ENCODE measurements at places on chromosomes 4 and X.

DNA sequence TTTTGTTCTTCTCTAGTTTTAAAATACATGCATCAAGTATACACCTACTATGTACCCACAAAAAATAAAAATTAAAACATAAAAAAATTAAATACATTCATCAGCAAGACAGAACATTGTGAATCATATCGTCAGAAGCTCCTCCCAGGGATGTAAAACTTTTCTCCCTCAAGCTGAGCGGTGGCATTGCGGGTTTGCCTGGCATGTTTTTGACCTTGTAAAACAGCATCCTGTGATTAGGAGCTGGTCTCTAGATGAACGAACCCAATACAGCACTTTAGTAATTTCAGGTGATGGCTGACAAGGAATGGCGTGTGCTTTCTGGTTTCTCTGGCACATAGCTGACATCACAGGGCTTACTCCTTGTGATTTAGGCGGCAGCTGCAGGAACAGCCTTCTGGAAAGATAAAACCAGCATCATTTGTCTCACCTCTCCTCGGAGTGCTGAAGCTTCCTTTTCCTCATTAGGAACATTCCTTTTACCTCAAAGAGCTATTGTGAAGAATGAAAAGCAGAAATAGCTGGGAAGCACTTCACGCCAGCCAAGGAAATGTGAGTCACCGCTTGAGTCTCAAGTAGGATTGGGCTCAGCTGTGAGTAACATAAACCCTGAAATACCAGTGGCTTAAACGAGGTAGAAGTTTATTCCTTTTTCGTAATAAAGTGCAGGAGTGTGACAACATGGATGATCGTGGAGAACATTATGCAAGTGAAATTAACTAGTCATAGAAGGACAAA, 44.3 kb downstream of the NYX start:
- peak; percentile 87 for DNase-seq
- peak overlapping the region; percentile 70 for H3K4me3 ChIP-seq
- H3K36me3 ChIP-seq: no peaks in the 10 kb centered on the region
- peak overlapping the region; percentile 84 for H3K27ac ChIP-seq
- H3K27me3 ChIP-seq: peaks cover 2% of the 10 kb centered on the region
- H3K4me1 ChIP-seq: peaks cover 9% of the 10 kb centered on the region

GRCh38 chrX:65127842-65128241, 151.6 kb upstream of the ZC4H2 start:
- H3K4me3 ChIP-seq: no peak overlapping the region
- H3K27me3 ChIP-seq: no peaks in the 10 kb centered on the region

DNA sequence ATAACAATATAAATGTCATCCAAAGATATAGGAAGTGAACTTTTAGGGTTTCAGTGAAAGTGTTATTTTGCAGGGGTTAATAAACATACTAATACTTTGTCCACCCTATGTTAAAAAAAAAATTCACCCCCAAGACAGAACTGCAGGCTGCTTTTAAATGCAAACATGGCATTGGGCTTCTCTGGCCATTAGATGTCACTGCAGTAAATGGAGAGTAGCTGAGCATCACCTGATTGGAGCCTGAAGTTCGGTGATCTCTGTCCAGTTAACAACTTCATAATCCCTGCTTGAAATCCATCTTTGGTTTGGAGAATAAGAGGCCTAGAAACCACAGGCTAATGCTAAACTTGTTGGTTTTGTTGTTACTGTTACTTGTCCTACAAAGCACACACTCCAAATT, 18.7 kb downstream of the SLC25A43 start:
- H3K4me1 ChIP-seq: peaks cover 9% of the 10 kb centered on the region
- H3K4me3 ChIP-seq: no peak overlapping the region
- peaks cover 7% of the 10 kb centered on the region for H3K36me3 ChIP-seq
- no peak overlapping the region for H3K27ac ChIP-seq

DNA sequence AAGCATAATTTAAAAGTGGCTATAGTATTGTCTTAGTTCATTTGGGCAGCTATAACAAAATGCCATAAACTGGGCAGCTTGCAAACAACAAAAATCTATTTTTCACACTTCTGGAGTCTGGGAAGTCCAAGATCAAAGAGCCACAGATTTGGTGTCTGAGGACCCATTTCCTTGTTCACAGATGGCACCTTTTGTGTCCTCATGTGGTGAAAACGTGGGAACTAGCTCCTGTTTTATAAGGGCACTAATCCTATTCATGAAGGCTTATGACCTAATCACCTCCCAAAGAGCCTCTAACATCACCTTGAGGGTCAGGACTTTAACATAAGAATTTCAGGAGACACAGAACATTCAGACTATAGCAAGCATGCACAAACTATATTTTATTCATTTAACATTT, 126.5 kb upstream of the WDFY3 start:
- no peak overlapping the region for H3K4me3 ChIP-seq
- H3K4me1 ChIP-seq: no peaks in the 10 kb centered on the region
- no peak for DNase-seq

DNA sequence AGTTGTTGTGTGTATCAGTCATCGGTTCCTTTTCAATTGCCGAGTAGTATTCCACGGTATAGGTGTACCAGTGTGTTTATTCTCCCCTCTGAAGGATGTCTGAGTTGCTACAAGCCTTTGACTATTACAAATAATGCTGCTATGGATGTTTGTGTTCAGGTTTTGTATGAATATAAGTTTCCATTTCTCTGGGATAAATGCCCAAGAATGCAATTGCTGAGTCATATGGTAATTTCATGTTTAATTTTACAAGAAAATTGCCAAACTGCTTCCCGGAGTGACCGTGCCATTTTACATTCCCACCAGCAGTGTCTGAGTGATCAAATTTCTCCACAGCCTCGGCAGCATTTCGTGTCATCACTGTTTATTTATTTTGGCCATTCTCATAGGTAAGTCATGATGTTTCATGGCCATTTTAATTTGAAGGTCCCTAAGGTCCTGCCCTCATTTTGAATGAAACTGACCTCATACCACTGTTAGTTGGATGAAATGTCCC, 73.9 kb downstream of the IRF2 start:
- peak overlapping the region; percentile 55 for H3K4me3 ChIP-seq
- H3K4me1 ChIP-seq: peaks cover 35% of the 10 kb centered on the region
- peaks cover 40% of the 10 kb centered on the region for H3K36me3 ChIP-seq
- peak overlapping the region; percentile 56 for H3K27ac ChIP-seq

- DNase-seq: no peak
- peaks cover 7% of the 10 kb centered on the region for H3K4me1 ChIP-seq
- H3K27ac ChIP-seq: no peak overlapping the region
- H3K4me3 ChIP-seq: no peak overlapping the region
- H3K27me3 ChIP-seq: peaks cover 5% of the 10 kb centered on the region
Measured at GRCh38 chrX:136125106-136125505, 22.2 kb upstream of the FHL1 start.

GRCh38 chrX:143095321-143095720, 69.6 kb downstream of the SPANXN4 start:
- H3K36me3 ChIP-seq: no peaks in the 10 kb centered on the region
- H3K27me3 ChIP-seq: no peaks in the 10 kb centered on the region
- H3K4me3 ChIP-seq: no peak overlapping the region

- peaks cover 2% of the 10 kb centered on the region for H3K27me3 ChIP-seq
- no peak overlapping the region for H3K4me3 ChIP-seq
- H3K4me1 ChIP-seq: peaks cover 7% of the 10 kb centered on the region
- no peaks in the 10 kb centered on the region for H3K36me3 ChIP-seq
Measured at GRCh38 chrX:123773258-123773988, 40.6 kb upstream of the THOC2 start.

DNA sequence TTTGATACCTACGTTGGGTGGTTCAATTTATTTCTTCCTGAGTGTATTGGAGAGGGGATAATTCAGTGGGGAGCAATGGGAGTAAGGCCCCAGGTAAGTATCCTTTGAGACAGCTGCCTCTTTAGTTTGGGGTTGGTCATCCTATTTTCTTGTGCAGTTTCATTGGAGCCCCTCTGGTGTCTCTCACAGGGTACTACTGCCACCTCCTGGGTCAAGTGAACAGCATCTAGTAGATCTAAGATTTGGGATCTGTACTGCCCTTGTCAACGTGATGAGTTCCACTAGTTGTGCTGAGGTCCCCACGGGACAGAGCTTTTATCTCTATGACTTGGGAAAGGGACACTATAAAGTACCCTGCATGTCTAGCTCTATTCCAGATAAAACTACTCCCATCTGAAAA, 80.6 kb downstream of the PBDC1 start:
- H3K27ac ChIP-seq: no peak overlapping the region
- no peak overlapping the region for H3K4me3 ChIP-seq
- no peaks in the 10 kb centered on the region for H3K4me1 ChIP-seq
- no peaks in the 10 kb centered on the region for H3K36me3 ChIP-seq
- DNase-seq: peak; percentile 26

DNA sequence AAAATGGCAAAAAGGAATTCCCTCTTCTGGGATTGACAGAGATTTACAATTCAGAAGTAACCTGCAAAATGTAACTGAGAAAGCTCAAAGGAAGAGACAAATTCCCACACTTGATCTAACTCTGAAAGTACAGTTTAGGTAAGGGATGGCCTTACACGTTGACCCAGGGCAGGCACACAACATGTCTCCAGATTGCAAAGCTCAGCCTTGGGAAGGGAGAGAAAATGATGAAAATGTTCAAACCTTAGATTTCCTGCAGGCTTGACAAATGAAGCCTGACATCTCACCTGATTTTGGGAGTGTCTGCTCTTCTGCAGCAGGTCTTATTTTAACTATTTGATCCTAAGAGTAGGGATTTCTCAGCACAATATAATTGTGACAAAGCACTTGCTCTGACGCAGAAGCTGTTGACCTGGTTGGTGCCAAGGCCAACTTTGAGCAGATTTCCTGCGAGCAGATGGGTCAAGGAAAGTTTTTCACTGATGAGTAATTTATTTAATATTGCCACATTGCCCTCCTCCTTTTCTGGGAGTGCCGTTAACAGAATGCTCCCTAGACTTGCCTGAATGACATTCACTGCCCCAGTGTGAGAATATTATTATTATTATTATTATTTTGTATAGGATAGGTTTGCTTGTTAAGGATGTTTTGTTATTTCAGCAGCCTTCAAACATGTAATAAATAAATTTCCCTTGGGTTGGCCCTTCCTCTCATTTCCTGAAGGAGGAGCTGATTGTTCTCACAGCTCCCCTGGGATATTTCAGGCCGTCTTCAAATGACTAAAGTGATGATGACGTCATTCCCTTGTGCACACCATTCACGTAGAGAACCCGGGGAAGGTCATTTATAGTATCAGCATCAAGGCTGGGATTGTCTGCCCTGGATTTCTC, 157.1 kb downstream of the VEGFC start:
- H3K27ac ChIP-seq: peak overlapping the region; percentile 53
- H3K4me1 ChIP-seq: peaks cover 43% of the 10 kb centered on the region
- peaks cover 7% of the 10 kb centered on the region for H3K36me3 ChIP-seq
- no peak overlapping the region for H3K4me3 ChIP-seq
- DNase-seq: peak; percentile 63

DNA sequence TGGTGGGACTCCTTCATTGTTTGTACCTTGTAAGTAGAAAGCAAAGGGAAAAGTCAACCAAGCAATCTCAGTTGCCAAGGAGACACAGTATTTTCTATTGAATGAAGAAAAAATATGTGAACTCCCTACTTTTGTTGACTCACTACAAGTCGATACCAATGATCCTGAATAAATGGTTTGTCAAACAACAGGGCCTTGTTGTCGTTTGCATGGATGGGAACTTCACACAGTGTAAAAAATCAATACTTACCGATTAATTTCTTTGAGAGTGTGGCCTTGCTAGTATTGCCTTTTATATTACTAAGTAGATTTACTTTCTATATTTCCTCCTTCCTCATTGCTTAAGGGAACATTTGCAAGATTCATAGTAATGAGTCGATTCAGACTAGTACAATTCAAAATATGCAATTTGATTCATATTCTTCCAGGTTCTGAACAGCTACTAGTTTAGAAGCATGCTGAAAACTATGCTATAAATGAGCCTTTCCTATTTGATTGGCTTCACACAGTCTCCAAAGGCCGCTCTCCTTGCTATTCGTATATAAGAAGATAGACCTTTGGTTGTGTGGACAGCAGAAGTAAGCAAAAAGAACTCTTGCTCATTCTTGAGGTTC, 108.0 kb downstream of the ZNF330 start:
- peak overlapping the region; percentile 86 for H3K27ac ChIP-seq
- no peaks in the 10 kb centered on the region for H3K36me3 ChIP-seq
- peak overlapping the region; percentile 73 for H3K4me3 ChIP-seq
- H3K27me3 ChIP-seq: 0 out of 2 replicates have a peak, but pooled peaks cover 2% of the 10 kb centered on the region
- H3K4me1 ChIP-seq: peaks cover 36% of the 10 kb centered on the region

GRCh38 chr4:955931-956381, 17.4 kb downstream of the DGKQ start:
- DNase-seq: no peak
- peaks cover 4% of the 10 kb centered on the region for H3K27me3 ChIP-seq
- H3K4me1 ChIP-seq: no peaks in the 10 kb centered on the region

DNA sequence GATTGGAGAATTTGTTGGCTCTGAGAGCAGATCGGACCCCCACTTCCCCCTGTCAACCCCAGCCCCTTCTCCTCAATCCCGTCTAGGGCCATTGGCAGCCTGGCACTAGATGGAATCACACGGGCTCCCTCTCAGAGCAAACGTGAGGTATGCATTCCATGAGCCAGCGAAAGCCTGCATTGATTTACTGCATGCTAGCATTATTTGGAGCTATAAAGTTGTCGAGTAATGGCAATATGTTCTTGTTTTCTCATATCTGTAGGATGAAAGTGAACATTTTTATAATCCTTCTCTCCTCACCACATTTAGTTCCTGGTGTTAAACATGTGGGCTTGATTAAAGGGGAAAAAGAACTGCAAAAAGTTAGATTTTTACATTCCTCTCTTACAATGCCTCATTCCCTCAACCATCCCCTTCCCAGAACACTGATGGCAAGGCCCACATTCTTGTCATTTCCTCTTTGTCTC, 159.2 kb downstream of the SPRY1 start:
- H3K27me3 ChIP-seq: peaks cover 1% of the 10 kb centered on the region
- H3K36me3 ChIP-seq: no peaks in the 10 kb centered on the region
- no peak overlapping the region for H3K27ac ChIP-seq
- no peak overlapping the region for H3K4me3 ChIP-seq
- no peak for DNase-seq

All from HFFc6 (cell line).